Upper lobe of right lung (tissue), 1 donor: ENCODE measurements at places on chromosomes 4 and X. TPM values are rescaled to one million over a fixed set of nuclear protein-coding genes. Genes with fewer than 3 reads are reported as not detected.

The SCML2 gene
- 0.81 TPM for total RNA-seq

The CSAG3 gene
- not detected for total RNA-seq

The EPHA5 gene
- 0.20 TPM for total RNA-seq

The LONRF3 gene
- 24.4 TPM for total RNA-seq

The CXCL6 gene
- total RNA-seq: not detected

The NHS gene
- total RNA-seq: 2.5 TPM

The CTSO gene
- total RNA-seq: 30.5 TPM

The ADH1B gene
- total RNA-seq: 744 TPM

The HSD17B13 gene
- 1.7 TPM for total RNA-seq

The RAB39B gene
- 0.75 TPM for total RNA-seq

The EDA2R gene
- 5.6 TPM for total RNA-seq

The GLOD5 gene
- total RNA-seq: 2.6 TPM

DNA sequence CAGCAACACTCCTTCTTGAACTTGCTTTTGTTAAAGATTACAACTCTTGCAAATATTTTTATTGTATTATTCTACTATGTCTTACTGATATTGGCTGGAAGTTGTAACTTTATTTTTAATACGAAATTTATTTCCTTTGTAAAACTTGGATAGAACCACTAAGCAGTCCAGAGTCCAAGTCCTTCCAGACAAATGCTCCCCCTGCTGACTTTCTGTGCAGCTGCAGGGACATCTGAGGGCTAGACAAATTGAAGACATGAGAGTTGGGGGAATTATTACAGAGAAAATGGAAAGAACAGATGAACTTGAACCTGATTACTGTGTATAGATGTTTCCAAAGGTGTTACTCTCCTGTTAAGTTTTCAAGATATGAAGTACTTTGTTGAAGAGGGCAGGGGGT, 238.8 kb downstream of the GRIA3 start:
- DNase-seq: no peak

DNA sequence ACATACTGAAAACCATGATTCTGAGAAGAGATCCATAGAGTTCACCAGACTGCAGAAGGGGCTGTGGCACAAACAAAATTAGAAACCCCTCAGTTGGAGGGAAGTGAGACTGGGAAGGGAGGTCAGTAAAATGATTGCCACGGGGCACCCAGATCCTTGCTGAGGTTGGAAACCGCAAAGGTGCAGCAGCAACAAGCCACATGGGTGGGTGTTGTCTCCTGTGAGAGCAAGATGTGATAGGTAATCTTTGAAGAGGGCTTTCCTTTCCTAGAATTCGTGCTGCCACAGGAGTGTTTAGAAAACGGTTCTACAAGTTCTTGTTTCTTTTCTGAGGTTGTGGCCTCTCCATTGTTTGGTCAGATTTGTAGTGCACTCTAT, 85.5 kb downstream of the NFKB1 start:
- DNase-seq: no peak

- no peak for DNase-seq
Observed at GRCh38 chrX:69535661-69536060, 31.5 kb downstream of the NALF2 start.

DNA sequence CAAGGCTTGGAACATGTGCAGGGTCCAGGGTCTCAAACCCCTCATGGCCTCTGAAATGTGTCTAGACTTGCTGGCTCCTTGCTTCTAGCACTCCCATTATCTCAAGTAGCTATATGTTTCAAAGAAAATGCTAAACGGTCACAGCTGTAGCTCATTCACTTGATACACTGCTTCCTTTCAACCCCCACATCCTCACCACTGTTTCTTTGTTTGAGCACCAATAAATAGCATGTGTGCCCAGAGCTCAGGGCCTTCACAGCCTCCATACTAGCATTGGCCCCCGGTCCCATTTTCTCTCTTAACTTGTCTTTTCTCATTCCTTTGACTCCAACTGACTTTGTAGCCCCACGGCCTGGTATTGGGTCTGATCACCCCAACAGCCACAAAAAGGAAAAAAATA, 801.8 kb downstream of the STIM2 start:
- no peak for DNase-seq

GRCh38 chr4:115668396-115668795, 555.0 kb upstream of the NDST4 start:
- no peak for DNase-seq

GRCh38 chrX:154436374-154436982, 476 bp upstream of the GDI1 start:
- no peak for DNase-seq

DNA sequence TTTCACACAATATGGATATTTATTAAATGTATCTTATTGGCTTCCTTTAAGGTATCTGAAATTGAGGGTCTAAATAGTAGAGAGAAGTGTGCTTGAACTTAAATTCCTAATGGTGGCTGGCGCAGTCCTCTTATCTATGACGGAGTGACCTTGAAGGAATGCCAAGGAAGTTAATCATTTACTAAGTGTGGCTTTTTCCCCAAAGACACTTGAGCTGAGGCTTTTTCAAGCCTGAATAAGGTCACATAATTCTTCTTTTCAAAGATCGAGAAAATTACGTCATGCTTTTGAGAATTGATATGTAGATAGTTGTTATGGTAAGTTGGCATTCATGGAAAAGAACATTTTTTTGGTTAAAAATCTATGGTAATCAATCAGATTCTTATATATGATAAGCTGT, 11.7 kb upstream of the PRPS2 start:
- no peak for DNase-seq

- DNase-seq: no peak
Observed at GRCh38 chr4:88613417-88613875, 21.2 kb downstream of the HERC3 start.

- no peak for DNase-seq
Observed at GRCh38 chr4:142883040-142883832, 37.1 kb upstream of the INPP4B start.

DNA sequence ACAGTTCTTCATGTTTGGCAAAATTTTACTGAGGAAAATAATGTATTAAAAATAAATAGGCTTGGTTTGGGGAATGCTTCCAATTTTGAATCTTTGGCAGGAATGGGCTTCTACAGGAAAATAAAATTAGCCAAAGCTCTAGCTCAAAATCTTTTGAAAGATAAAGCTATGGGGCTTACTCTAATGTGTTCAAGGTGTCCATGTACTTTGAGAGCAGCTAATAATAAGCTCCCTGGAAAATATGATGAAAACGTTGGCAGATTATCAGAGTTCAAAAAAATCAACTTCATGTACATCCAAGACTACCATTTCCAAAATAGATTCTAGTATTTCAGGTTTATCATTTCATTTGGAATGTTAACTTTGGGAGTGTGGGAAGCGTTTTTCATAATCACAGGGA, 158.4 kb downstream of the EMCN start:
- DNase-seq: no peak

- no peak for DNase-seq
Observed at GRCh38 chrX:152847281-152847680, 16.4 kb downstream of the NSDHL start.

DNA sequence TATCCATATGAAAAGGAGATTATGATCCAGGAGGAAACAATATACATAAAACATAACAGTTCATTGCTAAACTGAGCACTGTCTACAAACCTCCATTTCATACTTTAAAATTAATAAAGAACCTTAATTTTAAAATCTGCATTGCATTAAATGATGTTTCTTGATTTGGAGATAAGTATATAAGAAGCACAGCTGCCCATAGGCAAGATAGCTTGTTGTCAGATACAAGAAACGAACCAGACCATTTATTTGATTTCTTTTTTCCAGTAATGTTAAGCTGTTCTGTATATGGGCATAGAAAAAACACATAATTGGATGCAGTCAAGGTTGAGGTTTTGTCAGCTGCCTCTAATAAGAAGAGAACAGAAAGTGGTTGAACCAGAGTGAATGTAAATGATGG, 6.4 kb downstream of the GUF1 start:
- DNase-seq: no peak

DNA sequence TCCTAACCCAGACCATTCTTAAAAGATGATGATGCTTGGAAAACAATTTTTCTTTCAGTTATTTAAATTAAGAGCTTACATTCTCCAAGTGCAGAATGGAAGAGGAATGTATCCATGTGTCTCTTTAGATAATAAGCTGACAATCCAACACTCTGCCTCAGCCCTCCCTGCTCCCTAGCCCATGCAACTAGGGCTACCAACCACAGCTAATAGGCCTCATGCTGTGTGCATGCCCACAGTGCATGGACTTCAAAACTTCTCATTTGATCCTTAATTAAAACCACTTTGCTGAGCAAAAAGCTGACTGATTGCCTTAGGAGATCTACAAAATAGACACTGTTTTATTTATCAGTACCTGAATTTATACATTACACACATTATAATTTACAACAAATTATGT, 473.9 kb downstream of the GALNTL6 start:
- DNase-seq: no peak

DNA sequence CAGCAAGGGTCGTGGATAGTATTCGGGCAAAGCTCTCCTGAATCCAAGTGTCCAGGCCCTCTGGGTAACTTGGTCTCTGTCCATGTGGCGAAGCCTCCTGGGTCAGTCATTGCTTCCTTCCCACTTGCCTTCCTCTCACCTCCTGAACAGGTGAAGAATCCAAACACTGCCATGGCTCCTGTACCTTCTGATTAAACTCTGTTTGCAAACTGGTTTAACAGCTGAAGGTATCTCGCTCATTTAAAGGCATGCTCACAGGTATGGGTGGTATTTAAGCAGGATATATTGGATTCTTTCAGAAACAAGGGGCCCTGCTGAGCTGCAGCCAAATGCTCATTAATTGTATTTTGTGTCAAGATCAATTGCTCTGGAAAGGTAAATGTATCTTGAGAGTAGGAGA, 28.2 kb downstream of the FHDC1 start:
- DNase-seq: no peak
